ENCODE measurements at places on chromosomes 12 and 14.
A peak's percentile ranks its signal among the peaks of the same experiment; 100 is the strongest.

DNA sequence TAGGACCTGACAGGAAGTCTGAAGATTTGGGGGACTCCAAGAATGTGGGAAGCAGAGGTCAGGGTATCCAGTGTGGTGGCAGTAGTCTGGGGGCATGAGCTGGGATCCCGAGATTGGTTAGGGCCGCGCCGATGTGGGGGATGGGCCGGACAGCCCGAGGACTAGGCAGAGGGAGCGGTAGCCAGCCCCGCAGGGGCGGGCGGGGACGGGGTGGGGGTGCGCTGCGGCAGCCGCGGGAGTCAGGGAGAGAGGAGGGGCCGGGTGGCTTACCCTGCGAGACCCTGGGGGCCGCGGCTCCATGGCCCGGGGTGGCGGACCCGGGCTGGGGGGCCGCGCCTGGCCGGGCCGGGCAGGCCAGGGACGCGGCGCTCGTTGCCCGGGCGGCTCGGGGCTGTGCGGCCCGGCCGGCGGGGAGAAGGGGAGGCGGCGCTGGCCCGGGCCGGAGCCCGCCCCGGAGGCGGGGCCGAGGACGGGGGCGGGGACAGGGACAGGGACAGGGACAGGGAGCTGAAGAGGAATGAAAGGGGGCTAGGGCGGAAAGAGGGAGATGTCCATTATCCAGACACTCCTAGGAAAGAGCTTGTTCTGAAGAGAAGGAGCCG lies 5.6 kb downstream of the ZNF385A start:
- no peak for DNase-seq

GRCh38 chr12:49244176-49244575 lies 20.7 kb upstream of the TUBA1C start:
- DNase-seq: no peak

DNA sequence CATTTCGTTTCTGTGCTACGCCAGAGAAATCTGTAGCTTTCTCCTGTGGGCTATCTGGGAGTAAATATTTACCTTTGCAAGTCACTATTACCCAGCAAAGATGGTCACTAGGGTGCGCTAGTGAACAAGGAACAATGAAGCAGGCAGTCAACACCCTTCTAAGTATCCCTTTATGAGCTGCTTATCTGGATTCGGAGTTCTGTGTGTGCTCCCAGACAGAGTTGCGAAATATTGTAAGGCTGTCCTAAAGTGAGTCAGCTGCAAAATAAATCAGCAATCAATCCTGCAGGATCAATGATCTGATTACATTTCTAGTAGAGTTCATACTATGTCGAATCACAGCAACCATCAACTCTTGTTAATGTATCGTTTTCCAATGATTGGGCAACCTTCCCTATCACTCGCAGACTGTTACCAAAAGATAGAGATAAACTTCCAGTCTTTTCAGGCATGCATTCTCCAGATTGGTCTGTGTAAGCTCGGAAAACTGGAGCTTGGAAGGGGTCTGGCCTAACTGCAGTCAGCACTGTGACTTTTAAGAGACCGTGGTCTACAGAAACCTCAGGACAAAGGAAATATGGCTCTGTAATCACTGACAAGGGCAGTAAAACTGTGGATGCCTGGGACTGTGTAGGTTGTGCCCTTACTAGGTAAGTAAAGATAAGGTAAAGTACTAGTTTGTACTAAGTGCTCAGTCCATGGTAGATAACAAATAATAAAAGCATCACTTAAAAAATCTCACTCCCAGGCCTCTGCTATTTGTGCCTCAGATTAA lies 133.5 kb downstream of the KCNK10 start:
- DNase-seq: peak; percentile 27

DNA sequence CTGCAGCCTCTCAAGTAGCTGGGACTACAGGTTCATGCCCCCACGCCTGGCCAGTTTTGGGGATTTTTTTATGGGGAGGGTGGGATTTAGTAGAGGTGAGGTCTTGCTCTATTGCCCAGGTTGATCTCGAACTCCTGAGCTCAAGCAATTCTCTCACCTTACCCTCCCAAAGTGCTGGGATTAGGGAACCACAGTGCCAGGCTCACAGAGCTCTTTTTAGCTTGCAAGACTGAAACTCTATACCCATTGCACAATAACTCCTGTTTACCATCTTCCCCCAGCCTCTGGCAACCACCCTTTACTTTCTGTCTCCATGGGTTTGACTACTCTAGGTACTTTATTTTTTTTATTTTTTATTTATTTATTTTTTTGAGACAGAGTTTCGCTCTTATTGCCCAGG lies 25.7 kb upstream of the CDK17 start:
- DNase-seq: no peak

- DNase-seq: no peak
Measured at GRCh38 chr14:59245809-59246295, 57.4 kb downstream of the DAAM1 start.

DNA sequence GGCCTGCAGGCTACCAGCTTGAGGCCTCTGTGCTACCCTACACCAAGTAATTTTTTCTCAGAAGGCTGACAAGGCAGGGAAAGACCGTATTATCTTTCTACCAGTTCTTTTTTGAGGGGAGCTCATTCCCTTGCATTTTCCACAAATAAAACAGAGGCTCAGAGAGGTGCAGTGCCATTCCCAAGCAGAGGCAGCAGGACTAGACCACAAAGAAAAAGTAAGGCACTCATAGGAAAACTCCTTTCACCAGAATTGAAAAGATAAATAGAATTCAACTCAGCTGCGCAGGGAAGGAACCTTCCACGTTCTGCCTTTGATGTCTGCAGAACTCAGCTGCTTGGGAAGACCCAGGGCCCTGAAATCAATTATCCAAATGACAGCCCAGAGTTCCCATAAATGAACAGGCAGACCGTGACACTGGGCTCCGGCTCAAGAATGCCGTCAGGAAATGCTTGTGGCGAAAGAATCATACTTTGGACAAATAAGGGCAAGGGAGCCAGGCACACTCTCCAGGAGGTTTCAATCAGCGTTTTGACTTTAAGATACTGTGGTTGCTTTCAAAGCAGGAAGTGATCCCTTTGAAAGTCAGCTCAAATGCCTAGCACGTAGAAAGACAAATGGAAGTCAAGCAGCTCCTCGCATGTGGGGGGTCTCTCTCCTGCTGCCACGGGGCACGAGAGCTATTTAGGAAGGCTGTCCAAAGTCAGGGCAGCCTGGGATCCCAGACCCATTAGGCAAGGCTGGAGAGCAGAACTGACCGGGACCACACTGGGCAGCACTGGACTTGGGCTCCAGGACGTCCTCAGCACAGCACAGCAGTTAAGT lies 14.0 kb downstream of the KCTD10 start:
- no peak for DNase-seq

DNA sequence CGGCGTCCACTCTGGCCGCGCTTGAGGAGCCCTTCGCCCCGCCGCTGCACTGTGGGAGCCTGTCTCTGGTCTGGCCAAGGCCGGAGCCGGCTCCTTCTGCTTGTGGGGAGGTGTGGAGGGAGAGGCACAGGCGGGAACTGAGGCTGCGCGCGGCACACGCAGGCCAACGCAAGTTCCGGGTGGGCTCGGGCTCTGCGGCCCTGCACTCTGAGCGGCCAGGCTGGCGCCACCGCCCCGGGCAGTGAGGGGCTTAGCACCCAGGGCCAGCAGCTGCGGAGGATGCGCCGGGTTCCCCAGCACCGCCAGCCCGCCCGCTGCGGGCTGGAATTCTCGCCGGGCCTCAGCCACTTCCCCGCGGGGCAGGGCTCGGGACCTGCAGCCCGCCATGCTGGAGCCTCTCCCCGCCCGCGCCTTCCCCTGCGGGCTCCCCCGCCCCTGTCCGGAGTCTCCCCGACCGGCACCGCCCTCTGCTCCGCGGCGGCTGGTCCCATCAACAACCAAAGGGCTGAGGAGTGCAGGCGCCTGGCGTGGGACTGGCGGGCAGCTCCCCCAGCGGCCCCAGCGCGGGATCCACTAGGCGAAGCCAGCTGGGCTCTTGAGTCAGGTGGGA lies 921.2 kb upstream of the FOXG1 start:
- DNase-seq: no peak

- no peak for DNase-seq
Measured at GRCh38 chr14:23361763-23362162, 3.2 kb downstream of the EFS start.
